Stimulated activated CD4-positive, alpha-beta T cell treated with anti-CD3 and anti-CD28 coated beads, Interleukin-4, amount 100 ng/mL, for 24 hours (primary cell): ENCODE measurements at places on chromosomes 5 and 9.

- DNase-seq = peak; percentile 36
Measured at GRCh38 chr9:100601216-100601615, 23.3 kb downstream of the CAVIN4 start.

- peak; percentile 6 for DNase-seq
Measured at GRCh38 chr9:78118742-78119473, 87.3 kb upstream of the GNAQ start.

DNA sequence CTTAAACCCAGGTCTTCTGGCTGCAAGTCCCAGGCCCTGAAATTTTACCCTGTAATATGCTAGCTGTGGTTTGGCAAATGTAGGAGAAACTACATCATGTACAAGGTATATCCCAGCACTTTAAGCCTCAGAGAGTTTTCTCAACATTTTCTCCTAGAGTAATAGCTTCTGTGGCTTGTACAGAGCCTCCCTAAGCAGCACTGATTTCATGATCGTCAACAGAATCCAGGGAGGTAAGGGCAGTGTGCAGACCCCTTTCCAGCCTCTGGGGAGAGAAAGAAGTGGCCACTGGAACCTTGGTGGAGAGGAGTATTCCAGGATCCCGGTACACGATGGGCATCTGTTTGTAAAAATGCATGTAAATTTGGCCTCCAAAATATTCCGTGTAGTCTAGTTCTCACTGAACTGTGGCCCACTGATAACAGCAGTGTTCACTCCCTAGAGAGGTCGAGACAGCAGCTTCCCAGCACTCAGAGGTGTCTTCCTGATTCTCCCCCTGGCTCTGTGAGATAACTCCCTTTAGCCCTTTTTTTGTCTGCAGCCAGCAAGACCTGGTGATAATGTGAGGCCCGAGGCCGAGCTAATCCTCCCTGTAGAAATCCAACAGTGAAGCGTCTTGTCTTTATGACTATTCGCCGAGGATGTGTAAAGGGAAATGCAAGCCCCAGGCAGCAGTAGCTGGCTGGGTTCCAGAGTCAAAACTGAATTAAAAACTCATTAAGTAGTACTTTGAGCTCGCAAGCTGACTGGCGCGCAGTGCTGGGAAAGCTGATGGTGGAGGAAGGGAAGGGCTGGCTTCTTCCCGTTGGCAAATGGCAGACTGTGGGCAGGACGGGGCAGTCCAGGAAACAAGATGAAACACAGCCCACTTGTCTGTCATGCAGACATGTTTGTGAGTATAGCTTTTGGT, 59.0 kb downstream of the MAP1B start:
- no peak for DNase-seq

DNA sequence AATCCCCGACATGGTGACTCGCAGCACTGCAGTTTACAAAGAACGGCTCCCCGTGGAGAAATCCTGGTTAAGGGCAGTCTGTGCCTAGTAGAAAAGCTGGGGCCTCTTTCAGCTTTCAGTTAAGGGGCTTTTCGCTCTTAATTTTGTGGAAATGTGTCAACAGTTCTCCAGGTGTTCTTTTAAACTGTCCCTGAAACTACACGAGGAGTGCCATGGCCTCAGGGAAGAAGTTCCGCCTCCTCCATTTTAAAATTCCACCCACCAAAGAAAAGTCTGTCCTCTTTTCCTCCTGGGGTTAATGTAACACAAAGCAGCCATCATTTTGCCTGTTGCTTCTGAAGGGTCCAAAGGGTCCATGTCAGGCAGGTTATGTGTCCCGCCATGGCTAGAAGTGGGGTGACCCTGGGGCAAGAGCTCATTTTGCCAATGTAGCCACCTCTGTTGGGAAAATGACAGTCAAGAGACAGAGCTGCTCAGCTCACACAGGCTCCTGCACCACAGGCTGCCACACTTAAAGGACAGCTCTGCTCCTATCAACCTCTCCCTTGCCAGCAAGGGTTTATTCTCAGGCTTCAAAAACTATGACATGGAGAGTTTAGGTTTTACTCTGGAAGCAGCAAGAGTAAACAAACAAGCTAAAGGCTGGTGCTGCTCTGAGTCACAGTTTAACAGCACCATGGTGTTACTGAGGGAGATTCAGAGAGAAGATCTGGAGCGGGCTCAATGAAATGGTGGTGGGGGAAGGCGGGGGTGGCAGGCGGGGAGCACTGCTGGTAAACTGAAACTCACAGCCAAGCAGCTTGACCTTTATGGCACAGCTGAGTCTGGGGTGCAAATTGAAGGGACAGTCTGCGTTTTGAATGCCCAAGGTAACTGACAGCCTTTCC, 3.2 kb downstream of the WHRN start:
- DNase-seq = no peak

- peak; percentile 73 for DNase-seq
Measured at GRCh38 chr5:134132372-134133187, 18.1 kb downstream of the TCF7 start.
